NCI-H1436 treated with DMSO at 0.1 percent for 48 hours (cell line): ENCODE measurements at places on chromosomes 12 and 14.

- DNase-seq = no peak
These were observed 3.8 kb downstream of the MCRS1 start for GRCh38 chr12:49563951-49564685.

- DNase-seq = no peak
These were observed 5.8 kb upstream of the AQP2 start for GRCh38 chr12:49944718-49945117.

DNA sequence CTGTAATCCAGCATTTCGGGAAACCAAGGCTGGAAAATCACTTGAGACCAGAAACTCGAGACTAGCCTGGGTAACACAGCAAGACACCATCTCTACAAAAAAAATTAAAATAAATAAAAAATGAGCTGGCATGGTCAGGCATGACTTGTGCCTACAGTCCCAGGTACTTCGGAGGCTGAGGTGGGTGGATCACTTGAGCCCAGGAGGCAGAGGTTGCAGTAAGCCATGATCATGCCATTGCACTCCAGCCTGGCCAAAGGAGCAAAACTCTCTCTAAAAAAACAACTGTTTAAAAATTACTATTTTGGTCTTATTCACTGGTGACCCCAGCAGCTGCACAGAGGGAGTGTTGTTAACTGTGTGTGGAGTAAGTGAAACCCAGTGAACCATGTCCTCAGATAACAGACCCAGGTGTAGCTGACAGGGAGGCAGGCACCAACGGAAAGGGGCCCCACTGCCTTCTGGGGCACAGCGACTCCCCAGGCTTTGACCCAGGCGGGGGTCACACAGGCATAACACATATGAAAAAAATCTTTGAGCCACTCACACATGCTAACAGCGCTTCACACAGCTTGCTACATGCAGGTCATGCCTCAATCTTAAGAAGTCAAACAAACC is 12.1 kb downstream of the DDX54 start:
- no peak for DNase-seq

DNA sequence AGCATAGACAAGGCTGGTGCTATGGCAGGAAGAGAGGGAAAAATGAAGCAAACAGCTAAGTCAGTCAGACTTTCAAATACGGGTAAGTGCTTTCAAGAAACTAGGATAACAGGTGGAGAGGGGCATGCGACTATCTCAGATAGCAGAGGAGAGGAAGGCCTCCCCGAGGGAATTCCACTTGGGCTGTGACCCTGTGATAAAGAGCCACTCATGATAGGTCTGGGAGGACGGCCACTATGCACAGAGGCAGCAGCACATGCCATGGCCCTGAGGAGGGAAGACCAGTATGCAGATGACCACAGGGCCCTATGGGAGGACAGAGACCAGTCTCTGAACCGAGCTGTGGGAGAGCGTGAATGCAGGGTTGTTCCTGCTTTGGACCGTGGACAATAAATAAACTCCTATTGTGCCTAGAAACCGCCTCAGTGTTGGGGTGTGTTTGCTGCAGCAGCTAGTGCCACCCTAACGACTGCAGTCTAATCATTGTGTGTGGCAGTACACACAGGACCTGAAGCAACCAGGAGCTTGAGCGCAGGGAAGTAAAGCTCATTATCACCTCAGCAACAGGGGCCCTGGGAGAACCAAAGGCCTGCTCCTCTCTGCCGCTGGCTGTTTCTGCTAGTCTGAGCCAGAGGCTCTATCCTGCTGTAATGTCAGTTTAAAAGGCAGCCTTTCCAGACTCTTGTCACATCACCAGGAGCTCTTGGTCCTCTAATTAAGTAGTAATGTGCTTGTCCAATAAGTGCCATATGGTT is 119.1 kb downstream of the CACNA1C start:
- no peak for DNase-seq

- DNase-seq = no peak
These were observed 72.6 kb downstream of the TBX3 start for GRCh38 chr12:114611145-114612018.

DNA sequence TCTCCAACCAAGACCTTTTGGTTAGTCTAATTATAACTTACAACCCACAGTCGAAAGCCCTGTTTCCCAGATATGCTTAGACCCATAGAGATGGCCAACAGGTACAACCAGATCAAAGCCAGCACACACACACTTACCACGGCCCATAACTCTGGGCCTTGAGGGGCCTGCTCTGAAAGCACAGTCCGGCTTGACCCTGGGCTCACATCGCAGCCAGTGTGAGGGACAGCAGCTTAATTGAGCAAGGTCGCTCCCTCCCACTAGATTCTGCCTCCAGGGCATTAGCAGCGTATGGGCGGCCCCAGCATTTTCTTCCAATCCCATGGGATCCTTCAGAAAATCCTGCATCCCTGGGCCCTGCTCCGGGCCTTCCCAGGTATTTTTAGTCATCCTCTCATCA is 157.4 kb upstream of the FKBP4 start:
- no peak for DNase-seq

DNA sequence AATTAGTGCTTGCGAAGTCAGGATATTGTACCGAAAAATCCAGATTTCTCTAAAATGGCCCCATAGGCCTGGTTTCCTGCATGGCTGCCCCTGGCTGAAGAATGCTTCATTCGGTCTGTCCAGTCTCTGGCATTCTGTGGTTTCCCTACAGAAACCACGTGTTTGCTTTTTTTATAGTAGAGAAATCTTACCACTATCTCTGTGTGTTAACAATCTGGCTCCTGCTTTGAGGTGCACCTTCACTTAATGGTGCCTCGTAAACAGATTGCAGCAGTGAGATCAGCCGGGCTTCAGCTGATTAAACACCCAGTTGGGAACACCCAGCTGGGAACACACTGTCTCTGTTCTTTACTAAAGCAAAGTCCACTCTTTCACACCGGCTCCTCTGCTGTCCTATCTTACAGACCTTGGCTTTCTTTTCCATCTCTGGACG is 6.7 kb upstream of the DNAAF2 start:
- DNase-seq = no peak
